ENCODE measurements at places on chromosomes 12 and 14.
A peak's percentile ranks its signal among the peaks of the same experiment; 100 is the strongest.

DNA sequence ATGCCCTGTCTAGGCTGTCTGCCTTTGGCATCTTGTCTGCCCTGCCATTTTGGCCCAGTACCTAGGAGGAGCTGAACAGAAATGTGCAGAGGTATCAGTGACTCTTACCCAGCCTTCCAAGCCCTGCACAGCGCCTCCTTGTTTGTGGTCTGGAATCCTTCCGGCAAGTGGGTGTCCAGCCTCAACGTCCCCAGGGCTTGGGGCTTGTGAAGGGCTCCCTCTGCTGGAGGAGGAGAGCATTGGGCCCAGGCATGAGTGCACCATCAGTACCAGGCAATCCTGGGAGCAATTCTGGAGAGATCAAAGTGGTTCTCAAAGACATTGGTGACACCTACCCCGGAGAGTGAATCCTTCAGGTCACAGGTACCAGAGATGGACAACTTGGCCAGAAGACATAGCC, 2.4 kb upstream of the TCL1B start:
- no peak for DNase-seq

DNA sequence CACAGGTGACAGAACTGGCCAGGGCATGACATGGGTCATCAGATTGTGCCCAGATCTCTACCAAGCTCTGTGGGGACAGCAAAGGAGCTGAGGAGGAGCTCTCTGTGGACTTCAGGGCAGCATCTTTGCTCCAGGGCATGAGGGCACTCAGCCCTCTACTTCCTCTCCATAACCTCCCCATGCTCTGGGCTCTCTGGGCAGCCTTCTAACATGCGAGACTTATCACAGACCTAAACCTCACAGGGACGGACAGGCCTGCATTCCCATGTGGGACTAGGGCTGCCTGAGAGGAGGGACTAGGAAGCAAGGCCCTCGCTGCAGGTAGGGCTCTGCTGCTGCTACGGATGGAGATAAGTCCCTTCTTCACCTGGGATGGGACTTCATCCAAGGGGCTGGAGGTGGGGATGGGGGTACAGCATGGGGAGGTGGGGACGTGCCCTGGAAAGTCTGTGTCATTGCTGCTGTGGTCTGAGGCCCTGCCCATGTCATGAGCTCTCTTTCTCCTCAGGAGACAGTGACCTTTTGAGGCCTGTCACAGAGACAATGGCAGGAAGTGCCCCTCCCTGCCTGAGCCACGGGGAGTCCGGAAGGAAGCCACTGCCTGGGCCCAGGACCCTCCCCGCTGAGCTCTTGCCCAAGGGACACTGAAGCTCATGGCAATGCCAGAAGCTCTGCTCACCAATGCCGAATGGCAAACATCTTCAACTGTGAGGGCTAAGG, 44.1 kb downstream of the PITPNM2 start:
- no peak for DNase-seq

DNA sequence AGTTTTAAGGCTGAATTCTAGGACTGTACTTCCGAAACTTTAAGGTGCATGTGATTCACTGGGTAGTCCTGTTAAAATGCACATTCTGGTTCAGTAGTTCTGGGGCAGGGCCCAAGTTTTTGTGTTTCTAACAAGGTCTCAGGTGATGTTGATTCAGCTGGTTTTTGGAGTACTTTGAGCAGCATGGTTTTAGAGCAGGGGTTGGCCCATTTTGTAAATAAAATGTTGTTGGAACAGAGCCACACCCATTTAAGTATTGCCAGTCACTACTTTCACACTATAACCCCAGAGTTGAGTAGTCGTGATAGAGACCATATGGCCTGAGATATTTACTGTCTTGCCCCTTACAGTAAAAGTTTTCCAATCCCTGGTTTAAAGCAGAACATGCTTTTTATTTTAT, 111.3 kb downstream of the SYNE2 start:
- DNase-seq = no peak

DNA sequence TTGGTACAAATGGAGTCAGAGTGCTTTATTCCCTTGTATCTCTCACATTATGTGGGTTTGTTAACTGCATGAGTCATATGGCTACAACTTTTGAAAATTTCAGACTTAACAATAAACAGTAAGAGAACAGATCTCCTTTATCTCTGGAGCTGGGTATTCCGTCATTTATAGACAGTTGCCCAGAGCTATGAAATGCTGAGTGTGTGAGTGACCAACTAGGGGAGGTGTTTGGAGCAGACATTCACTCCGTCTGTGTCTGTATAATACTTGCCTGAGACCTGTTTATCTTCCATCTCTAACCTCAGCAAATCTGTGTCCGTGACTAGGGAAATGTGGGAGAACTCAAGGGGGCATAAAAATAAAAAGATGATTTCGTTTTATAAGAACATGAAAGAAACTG, 279.9 kb upstream of the FAR2 start:
- DNase-seq = no peak

DNA sequence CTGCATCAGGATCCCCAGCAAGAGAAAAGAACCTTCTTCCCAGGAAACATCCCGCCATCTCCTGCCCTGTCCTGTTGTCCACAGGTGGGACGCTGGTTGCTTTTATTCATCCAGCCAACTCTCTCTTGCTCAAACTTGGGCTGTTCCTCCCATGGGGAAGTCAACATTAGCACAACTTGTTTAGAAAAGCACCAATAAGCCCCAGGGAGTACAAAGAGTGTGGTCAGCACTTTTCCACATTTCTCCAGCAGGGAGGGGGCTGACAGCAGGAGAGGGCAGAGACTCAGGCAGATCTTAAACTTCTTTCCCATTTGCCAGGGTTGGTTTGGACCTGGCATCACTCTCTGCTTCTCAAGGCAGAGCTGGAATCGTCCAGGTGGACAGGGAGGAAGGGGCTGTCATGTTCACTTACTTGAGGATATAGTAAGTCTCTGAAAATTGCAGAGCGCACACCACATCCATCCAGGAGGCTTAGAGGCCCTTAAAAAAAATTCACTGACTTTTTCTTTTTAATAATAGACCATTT, 74.9 kb downstream of the RBM19 start:
- DNase-seq = no peak

DNA sequence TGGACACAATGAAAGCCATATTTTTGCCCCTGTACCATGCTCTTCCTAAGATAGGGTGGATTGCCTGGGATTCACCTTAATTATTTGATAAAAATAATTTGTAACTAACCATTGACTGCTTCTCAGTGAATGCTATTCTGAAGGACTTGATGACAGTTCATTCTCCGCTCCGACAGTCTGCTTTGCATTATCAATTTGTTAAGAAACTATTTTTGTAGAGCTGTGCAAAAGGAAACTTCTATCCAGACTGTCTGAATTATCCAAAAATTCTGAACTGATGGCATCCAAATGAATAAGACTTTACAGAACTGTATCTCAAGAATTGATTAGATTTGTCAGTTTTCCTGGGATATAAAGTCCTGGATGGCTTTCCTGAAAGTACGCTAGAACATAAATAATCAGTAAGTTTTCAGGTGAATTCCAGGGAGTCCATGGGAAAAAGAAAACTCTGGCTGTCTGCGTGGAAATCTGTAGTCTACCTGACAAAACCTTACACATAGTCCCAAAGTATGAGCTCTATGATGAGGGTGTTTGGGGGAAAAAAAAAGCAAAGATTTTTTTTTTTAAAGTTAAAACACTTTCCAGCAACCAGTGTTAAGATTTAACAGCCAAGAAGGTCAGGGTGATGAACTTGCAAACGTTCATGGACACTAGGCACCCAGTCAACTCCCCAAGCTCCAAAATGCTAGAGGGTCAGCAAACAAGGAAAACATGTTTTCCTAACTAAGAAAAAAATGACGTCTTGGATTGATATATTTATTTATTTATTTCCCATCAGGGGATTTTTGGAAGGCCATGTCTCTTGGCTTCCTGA, 291.1 kb upstream of the TBX3 start:
- DNase-seq = no peak

DNA sequence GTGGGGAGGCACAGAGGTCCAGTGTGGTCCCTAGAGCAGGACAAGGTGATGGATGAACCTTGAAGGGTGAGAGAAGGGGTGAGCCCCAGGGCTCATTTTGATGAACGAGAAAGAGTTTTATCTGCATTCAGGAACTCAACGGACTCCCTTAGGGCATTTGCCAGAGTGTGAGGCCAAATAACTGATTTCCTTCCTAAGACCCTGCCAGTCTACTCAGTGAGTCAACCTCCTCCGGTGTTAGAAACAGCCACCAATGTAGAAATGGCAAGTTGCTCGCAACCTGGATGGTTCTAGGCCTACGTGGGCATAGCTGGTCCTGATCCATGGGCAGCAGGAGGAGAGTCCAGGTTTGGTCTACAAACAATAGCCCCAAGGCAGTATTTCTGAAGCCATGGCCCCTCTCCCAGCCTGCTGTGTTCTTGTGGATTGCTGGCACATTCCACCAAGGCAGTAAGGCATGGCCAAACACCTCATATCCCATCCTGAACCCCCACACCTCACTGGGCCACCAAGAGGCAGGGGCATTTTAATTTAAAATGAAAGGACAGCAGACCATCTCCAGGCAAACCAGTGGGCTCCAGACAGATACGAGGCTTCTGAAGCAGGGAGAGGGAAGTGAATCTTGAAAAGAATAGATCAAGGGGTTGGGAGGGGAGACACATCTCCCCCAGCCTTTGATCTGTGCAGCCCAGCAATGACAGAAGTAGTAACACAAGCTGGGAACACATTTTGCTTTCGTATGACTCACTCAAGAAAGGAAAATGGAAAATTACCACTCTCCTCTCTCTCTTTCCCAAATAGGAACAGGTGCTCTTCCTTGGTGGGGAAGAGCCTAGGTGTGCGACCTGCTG, 25.4 kb upstream of the TESC start:
- DNase-seq = no peak

DNA sequence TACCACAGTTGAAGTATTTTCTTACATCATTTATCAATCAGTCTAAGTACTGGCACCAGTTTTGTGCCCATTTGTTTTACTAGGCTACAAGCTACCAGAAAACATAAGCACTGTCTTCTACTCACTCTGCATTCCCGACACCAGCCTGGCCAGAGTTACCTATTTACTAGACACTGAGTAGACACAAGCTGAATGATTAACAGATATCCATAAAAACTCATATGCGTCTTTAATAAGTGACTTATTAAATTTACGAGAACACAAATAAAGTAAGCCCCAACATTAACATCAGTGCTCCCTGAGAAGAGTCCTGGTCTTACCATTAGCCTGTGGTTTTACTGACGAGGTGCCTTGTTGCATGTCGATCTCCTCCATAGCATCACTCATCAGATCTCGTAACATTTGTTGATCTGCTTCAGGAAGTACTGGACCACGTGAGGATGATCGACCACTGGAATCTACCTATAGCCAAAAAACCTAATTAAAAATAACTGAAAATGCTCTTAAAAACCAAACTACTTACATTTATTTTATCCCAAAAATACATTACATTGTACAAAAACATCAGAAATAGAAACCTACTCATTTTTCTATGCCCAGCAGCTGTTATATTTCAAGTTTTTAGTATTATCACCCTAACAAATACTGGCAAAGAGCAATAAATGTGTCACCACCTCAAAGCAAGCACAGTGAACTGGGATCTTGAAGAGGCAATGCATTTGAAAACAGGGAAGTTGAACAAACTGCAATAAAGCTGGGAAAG, 53.3 kb downstream of the BDKRB1 start:
- no peak for DNase-seq

GRCh38 chr12:113261847-113262470, 40.7 kb downstream of the TPCN1 start:
- DNase-seq = no peak

- DNase-seq = no peak
Measured at GRCh38 chr12:34402899-34403705, 380.8 kb downstream of the ALG10 start.

- DNase-seq = no peak
Measured at GRCh38 chr14:35028435-35028834, 17.6 kb upstream of the FAM177A1 start.

DNA sequence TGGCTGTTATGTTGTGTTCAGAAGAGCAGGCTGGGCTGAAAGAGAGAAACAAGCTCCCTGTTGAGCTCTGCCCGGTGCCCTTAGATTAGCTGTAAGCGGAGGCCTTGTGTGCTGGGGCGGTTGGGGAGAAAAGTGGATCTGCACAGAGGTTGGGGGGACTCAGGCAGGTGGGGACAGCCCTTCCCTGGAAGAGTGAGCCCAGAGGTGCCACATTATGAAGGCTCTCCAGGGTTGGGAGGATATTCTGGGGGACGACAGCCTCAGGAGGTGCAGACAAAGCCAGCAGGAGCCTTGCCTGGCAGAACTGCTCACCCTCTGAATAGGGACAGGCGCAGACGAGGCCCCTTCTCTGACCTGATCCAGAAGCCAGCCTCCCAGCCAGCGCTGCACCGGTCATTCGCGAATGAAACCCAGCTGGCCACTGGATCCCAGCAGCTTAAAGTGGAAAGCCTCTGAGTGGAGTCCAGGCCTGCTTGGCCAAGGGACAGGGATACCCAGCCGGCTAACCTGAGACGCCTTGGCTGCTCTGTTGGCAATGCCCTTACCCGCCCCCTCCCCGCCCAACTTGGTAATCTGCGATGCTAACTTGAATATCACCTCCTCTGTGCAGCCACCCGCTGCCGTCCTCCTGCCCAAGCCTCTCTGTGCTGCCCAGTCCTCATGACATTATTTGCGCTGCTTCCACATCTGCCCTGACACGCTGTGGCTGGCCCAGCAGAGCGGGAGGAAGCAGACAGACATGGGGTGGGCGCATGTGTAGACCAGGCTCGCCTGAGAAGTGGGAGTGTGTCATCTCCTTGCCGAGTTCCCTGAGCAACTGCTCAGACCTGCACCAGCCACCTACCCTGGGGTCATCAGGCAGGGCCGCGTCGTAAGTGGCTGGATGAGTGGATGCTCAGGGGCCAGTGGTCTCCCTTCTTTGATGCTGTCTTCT, 5.6 kb downstream of the HIP1R start:
- DNase-seq = no peak

GRCh38 chr14:42113358-42114069, 506.8 kb downstream of the LRFN5 start:
- DNase-seq = no peak

GRCh38 chr14:55398679-55399078, 13.0 kb downstream of the ATG14 start:
- DNase-seq = peak; percentile 9

GRCh38 chr14:36996133-36996856, 176.1 kb downstream of the SLC25A21 start:
- DNase-seq = no peak

- DNase-seq = no peak
Measured at GRCh38 chr14:98858561-98858960, 413.4 kb downstream of the BCL11B start.

- DNase-seq = no peak
Measured at GRCh38 chr12:131432532-131433260, 278.2 kb upstream of the SFSWAP start.

DNA sequence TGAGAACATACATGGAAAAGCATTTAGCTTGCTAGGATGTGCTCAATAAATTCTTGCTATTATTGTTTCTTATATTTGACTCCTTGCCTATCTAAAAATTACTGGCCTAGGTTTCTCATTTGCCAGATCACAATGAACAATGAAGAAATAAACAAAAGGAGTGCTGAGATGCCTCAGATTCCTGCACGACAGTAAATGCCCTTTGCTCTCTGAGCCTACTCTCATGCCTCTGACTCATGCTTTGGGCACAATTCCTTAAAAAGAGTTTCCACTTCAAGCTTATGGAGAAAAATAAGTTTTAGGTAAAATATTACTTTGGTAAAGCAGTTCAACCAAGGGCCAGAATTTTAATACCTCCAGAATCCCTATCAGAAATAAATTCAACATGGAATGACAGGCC, 30.9 kb downstream of the GRIN2B start:
- DNase-seq = no peak
